ENCODE measurements at places on chromosomes 4 and X. TPM values are rescaled to one million over a fixed set of nuclear protein-coding genes. Genes with fewer than 3 reads are reported as not detected.
A peak's percentile ranks its signal among the peaks of the same experiment; 100 is the strongest.

- no peaks in the 10 kb centered on the region for H3K36me3 ChIP-seq
- no peak for DNase-seq
- H3K27me3 ChIP-seq: no peaks in the 10 kb centered on the region
These were observed 9.9 kb downstream of the ZNF157 start for GRCh38 chrX:47380268-47380667.

The LIN54 gene
- 17.5 TPM for total RNA-seq

GRCh38 chr4:14659286-14659685, 343.0 kb upstream of the CPEB2 start:
- H3K4me3 ChIP-seq: no peak overlapping the region
- DNase-seq: no peak
- H3K27me3 ChIP-seq: peaks cover 8% of the 10 kb centered on the region
- H3K4me1 ChIP-seq: no peaks in the 10 kb centered on the region
- no peaks in the 10 kb centered on the region for H3K36me3 ChIP-seq

DNA sequence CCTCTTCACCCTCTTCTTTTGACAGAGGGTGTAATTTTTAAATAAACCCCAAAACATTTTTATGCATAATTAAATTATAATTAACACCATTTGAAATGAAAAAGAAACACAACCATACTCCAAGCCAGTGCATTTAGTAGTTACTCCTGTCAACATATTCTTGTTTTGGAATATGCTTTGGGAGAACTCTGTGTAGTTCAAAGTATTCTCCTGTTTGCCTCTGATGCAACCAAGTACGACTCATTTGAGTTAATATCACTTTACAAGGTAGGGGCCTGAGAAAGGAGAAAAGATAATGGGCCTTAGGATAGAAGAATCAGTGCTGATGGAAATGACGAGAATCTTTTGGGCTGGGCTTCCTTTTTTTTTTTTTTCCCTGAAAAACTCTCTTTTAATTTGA, 2.7 kb downstream of the PTPN13 start:
- no peak overlapping the region for H3K27ac ChIP-seq
- H3K4me1 ChIP-seq: peaks cover 43% of the 10 kb centered on the region
- peak overlapping the region; percentile 98 for H3K4me3 ChIP-seq
- DNase-seq: no peak

GRCh38 chrX:139828033-139828432, 104.8 kb downstream of the ATP11C start:
- H3K27me3 ChIP-seq: no peaks in the 10 kb centered on the region
- H3K27ac ChIP-seq: no peak overlapping the region
- no peak overlapping the region for H3K4me3 ChIP-seq
- DNase-seq: no peak
- H3K36me3 ChIP-seq: peaks cover 5% of the 10 kb centered on the region

DNA sequence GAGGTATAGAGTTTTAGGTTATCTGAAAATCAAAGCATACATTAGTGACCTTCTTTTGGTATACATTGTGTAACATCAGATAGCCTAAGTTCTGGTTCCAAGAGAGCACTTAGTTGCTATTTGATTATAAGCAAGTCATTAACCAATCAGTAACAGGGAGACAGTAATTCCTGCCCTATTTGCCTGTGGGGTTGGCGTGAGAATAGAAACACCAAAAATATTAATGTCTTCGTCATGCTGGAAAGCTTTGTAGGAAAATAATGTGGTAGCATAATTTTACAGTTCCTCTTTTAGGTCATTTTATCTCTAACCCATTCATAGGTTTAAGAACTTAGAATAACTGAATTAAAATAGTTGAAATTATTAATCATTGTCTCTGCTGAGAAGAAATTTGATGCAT, 37.8 kb downstream of the NPNT start:
- H3K27me3 ChIP-seq: no peaks in the 10 kb centered on the region
- no peak for DNase-seq
- no peaks in the 10 kb centered on the region for H3K36me3 ChIP-seq
- no peaks in the 10 kb centered on the region for H3K4me1 ChIP-seq
- H3K4me3 ChIP-seq: no peak overlapping the region

DNA sequence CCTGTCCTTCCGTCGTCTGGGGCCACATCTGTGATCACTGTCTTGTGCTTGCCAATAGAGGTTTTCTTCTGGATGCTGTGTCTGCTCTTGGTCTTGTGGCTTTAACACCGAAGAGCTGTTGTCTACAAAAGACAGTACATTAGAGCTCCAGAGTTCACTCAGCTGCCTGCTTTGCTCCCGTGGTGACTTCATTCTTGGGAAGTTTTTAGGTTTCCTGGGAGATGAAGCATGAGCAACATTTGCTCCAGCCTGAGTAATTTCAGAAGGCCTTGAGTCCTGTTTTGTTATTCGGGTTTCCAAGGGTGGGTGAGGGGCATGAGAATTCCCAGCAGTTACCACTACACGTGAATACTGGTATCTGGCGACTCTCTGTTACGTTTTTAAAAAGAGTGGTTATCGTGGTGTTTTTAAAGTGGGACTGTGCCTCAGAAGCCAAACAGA, 189.2 kb downstream of the SHROOM3 start:
- H3K36me3 ChIP-seq: peaks cover 1% of the 10 kb centered on the region

GRCh38 chrX:1592470-1593142, 1.2 kb downstream of the AKAP17A start:
- DNase-seq: no peak
- peak overlapping the region; percentile 92 for H3K4me3 ChIP-seq
- no peaks in the 10 kb centered on the region for H3K27me3 ChIP-seq
- no peaks in the 10 kb centered on the region for H3K4me1 ChIP-seq
- H3K27ac ChIP-seq: peak overlapping the region; percentile 93
